T1000 (cell line): ENCODE measurements at places on chromosomes 3 and 15.

DNA sequence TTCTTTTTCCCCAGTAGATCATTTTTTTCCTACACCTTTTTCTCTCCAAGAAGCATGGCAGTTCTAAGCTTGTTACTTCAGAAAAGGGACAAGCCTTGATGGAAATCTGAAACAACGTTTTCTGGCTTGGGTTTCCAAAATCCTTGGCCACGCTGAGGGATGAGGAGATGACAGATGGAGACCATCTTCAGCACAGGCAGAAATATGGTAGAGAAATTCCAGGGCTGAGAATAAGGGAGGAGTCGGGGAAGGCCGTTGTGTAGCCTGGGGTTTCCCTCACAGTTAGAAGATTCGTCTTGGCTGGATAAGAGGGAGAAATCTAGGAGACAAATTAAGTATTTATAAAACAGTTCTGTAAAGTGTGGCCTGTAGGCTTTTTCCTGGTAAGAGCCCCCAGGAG, 33.9 kb upstream of the STT3B start:
- no peak for DNase-seq

- DNase-seq, result no peak
Observed at GRCh38 chr15:81195339-81195864, 1.3 kb upstream of the IL16 start.

DNA sequence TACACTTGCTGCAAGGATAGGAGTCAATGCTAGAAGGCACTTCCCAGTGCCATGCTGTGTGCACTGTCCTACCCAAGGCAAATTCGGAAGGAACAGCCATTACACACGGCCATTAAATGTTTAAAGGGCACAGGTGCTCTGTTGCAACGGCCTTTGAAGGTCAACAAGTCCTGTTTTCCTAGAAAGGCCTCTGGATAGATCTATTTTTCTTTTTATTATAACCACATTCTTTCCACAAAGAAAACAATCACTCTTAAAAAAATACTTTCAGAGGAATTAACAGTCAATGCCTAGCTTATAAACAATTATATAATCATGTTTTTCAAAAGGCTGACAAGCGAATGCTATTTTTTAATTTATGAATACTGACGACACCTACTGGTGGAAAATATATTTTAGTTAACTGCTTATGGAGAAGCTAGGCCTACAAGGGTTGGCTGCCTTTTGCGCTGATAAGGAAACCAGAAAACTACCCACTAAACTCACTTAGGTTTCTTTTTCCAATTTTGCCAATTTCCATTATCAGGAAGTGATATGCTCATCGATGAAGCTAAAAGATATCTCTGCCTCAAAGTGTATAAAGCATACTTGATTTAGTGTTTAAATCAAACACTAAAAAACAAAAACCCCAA, 2.4 kb downstream of the ARHGEF3 start:
- no peak for DNase-seq

GRCh38 chr15:46856839-46857502, 860.3 kb upstream of the SEMA6D start:
- DNase-seq, result no peak

- no peak for DNase-seq
Observed at GRCh38 chr15:95018888-95019545, 787.7 kb downstream of the MCTP2 start.

GRCh38 chr15:23497710-23498111, 50.7 kb upstream of the GOLGA6L2 start:
- no peak for DNase-seq
